Sigmoid colon (tissue), 7 donors: ENCODE measurements at places on chromosomes 5 and 9. TPM values are rescaled to one million over a fixed set of nuclear protein-coding genes. Genes with fewer than 3 reads are reported as not detected.

Gene TPPP
- 3.2 TPM for polyA plus RNA-seq

Gene PDGFRB
- 6.0 TPM for polyA plus RNA-seq

- H3K27ac ChIP-seq, result no peak overlapping the region
- H3K27me3 ChIP-seq, result no peaks in the 10 kb centered on the region
- no peaks in the 10 kb centered on the region for H3K4me1 ChIP-seq
- H3K36me3 ChIP-seq, result no peaks in the 10 kb centered on the region
- H3K4me3 ChIP-seq, result no peak overlapping the region
Observed at GRCh38 chr5:171673328-171673727, 112.3 kb upstream of the SMIM23 start.

DNA sequence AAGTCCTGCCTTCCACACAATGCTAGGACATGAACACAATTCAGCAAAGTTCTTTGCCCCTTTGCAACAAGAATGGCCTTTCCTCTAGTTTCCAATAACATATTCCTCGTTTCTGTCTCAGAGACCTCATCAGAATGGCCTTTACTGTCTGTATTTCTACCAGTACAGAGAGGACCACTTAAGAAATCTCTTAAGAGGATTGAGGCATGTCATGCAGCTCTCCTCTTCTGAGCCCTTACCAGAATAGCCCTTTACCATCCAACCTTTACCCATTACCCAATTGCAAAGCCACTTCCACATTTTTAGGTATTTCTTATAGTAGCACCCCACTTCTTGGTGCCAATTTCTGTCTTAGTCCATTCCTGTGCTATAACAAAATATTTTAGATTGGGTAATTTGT is 20.3 kb downstream of the TNPO1 start:
- no peaks in the 10 kb centered on the region for H3K27me3 ChIP-seq
- no peak overlapping the region for H3K27ac ChIP-seq
- DNase-seq, result no peak
- H3K4me3 ChIP-seq, result no peak overlapping the region
- no peaks in the 10 kb centered on the region for H3K36me3 ChIP-seq

DNA sequence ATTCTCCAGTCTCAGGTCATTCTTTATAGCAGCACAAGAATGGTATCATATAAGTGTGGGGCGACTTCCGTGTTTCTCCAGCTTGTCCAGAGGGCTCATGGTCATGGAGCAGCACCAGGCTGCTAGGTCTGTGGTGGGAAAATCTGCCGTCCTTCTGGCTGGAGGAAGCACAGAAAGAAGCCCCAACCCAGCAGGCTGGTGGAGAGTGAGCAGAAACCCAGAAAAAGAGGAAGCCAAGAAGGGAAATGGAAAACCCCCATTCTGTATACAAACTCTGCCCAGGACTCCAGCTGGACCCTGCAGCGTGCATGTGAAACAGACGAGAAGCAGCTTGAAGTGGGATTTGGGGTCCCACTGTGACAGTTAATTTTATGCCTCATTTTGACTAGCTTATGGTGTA is 34.3 kb upstream of the OLFM1 start:
- H3K27me3 ChIP-seq, result no peaks in the 10 kb centered on the region
- no peaks in the 10 kb centered on the region for H3K4me1 ChIP-seq
- no peak overlapping the region for H3K4me3 ChIP-seq

GRCh38 chr9:93959739-93960154 is 4.6 kb upstream of the BARX1 start:
- H3K4me3 ChIP-seq, result no peak overlapping the region
- H3K27me3 ChIP-seq, result peaks cover 68% of the 10 kb centered on the region
- no peaks in the 10 kb centered on the region for H3K36me3 ChIP-seq
- no peak overlapping the region for H3K27ac ChIP-seq
- H3K4me1 ChIP-seq, result peaks cover 44% of the 10 kb centered on the region
- DNase-seq, result no peak
